ENCODE measurements at places on chromosomes 16 and 17.

GRCh38 chr17:8725881-8726876, 18.5 kb downstream of the CCDC42 start:
- no peak for DNase-seq

GRCh38 chr17:48478224-48479013, 48.4 kb upstream of the SKAP1 start:
- DNase-seq, result no peak

DNA sequence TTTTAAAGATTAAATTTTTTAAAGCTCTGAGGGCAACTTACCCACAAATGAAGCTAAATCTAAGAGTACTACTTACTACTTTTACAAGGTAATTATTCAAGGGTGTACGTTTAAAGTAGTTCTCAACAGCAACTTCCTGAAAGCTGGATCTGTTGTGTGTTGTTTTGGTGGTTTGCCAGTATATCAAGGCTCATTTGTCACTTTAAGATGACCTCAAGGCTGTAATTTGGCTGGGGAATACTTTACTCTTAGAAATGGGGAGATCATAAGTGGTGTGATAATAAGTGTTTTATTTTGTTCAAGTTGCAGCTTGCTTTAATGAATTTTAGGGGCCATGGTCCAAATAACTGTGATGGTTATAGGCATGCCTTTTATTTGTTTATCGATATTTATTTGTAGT, 30.4 kb downstream of the AP2B1 start:
- no peak for DNase-seq

- DNase-seq, result no peak
Measured at GRCh38 chr17:18987862-18988545, 16.6 kb downstream of the FAM83G start.

GRCh38 chr17:50184611-50185398, 16.6 kb downstream of the COL1A1 start:
- DNase-seq, result peak; percentile 80

DNA sequence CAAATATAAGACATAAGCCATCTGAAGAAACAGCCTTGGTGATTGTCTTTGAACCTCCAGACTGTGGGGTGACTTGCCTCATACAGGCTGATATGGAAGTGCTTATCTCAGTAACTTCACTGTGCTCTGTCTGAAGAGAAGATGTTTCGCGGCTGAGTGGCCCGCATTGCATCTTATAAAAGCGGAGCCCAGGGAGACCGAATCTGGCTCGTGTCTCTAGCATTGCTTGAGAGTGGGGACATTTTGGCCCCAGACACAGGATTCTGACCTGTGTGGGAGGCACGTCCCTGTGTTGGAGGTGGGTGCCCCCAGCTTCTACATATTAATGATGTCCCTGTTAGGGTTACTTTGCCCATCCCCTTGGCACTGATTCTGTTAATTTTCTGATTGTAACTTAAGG, 66.4 kb downstream of the METRNL start:
- no peak for DNase-seq

Measured in EH (cell line).